GM04503 (cell line): ENCODE measurements at places on chromosomes 11 and 22.

DNA sequence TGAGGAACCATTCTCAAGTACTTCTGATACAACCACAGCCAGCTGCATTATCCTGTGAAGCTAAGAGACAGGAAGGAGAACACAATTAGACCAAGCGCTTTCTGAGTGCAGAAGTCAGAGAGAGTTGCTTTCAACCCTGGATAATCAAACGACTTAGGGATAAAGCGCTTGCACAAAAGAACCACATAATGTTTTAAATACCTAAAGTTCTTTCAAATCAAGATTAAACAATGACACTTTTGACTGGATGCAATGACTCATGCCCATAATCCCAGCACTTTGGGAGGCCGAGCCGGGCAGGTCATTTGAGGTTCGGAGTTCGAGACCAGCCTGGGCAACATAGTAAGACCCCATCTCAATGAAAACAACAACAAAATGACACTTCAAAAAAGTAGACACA is 145.1 kb downstream of the SWAP70 start:
- DNase-seq, result no peak

- no peak for DNase-seq
These were observed 18.4 kb downstream of the GDPD4 start for GRCh38 chr11:77283101-77283500.

GRCh38 chr11:59295435-59295834 is 63.3 kb upstream of the OR5AN1 start:
- DNase-seq, result no peak

DNA sequence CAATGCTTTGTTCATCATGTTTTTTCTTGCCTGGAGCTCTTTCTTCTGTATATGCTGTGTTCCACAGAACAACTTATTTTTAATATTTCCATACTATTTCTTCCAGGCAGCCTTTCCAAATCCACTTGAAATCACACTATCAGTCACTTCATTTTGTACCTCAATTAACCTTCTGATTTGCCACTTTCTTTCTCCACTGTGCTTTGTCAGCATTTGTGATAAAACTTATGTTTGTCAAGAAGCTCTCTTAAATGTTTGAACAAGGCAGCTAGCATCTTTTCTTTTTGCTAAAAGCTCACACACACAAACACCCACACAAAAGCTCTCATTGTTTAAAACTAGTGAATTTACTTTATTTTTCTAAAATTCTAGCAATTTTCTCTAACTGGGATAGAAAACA is 2014.7 kb upstream of the RAG2 start:
- DNase-seq, result no peak

DNA sequence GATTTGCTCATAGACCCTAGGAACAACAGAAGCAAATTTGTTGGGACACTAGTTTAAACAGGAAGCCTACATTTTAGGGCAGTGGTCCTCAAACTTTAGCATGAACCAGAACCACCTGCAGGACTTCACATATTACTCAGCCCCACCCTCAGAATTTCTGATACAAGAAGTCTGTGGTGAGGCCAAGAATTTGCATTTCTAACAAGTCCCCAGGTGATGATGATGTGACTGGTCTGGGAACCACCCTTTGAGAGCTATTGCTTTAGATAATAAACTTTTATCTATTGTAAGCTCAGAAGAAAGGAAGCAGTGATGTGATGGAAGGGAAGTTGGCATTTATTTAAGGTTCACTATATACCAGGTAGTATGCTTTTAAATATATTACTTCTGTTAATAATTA is 194.0 kb downstream of the FAM181B start:
- no peak for DNase-seq

- no peak for DNase-seq
These were observed 355.4 kb downstream of the ETS1 start for GRCh38 chr11:128231845-128232410.
